ENCODE measurements at places on chromosomes 2 and 18.

DNA sequence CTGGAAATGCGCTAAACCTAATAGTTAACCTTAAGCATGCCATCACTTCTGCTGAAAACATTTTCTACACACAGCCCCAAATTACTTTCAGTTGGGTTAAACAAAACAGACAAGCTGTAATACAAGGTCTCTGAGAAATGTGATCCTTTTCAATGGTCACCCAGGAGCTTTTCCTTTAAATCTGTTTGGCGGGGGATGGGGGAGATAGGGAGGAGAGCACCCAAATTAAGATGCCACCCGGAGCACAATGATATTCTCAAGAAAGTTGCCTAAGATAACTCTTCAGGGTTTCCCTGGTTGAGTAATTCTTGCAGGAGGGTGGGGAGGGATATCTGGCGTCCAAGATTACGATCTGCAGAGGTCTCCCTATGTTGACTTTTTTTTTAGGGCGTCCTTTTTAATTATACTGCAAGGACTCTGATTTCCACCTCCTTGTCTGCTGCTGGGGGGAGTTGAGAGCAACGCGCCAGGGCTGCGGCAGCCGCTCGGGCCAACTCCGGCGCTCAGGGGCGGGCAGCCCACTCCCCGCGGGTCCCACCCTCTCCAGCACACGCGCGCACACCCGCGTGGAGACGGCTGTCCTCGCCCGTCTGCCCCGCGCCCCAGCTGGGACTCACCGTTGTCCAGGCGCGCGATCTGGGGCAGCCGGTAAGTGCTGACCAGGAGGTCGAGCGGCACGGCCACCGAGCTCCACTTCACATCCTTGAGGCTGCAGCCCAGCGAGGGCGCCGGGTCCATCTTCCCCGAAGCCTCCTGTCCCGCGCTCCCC, 807 bp downstream of the GAREM1 start:
- DNase-seq: no peak

- DNase-seq: no peak
These were observed 945.0 kb downstream of the SLC4A3 start for GRCh38 chr2:220572385-220572784.

DNA sequence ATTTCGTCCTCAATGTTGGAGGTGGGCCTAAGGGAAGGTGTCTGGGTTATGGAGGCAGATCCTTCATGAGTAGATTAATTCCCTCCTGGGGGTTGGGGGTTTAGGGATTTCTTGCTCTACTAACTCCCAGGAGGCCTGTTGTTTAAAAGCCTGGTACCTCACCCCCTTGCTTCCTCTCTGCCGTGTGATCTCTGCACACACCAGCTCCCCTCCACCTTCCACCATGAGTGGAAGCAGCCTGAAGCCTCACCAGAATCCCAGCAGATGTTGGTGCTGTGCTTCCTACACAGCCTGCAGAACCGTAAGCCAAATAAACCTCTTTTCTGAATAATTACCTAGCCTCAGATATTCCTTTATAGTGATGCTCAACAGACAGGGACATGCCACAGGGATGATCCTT, 141.5 kb downstream of the ZNF516 start:
- no peak for DNase-seq

DNA sequence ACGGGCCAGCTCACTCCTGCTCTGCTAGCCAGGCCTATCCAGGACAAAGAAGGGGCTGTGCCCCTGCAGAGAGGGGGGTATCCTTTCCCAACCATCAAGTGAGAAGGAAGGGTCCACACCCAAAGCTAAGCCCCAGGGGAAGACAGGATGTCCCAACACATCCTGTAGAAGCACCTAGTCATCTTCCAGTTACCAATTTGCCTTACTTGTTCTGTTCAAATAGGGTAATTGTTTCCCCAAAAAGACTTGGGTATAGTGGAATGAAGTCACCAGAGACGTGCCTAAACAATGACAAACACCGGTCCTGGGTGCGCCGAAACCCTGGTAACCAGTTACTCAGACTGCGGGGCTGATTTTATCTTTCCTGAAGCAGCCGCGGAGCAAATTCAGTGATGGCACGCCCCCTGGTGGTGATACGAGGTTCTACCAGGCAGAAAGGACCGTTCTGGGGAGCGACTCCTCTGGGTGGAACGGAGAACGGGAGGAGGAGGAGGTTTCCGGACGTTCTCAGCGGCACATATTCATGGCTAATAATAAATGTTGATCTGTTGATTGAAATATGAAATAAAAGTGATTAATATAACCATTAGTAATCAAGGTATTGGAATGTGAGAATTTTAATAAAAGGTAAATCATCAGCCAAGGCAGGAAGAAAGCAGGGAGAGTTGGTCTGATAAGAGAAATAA, 109.3 kb upstream of the STON1 start:
- DNase-seq: peak; percentile 63

GRCh38 chr2:6957031-6957714, 40.0 kb downstream of the RNF144A start:
- no peak for DNase-seq

DNA sequence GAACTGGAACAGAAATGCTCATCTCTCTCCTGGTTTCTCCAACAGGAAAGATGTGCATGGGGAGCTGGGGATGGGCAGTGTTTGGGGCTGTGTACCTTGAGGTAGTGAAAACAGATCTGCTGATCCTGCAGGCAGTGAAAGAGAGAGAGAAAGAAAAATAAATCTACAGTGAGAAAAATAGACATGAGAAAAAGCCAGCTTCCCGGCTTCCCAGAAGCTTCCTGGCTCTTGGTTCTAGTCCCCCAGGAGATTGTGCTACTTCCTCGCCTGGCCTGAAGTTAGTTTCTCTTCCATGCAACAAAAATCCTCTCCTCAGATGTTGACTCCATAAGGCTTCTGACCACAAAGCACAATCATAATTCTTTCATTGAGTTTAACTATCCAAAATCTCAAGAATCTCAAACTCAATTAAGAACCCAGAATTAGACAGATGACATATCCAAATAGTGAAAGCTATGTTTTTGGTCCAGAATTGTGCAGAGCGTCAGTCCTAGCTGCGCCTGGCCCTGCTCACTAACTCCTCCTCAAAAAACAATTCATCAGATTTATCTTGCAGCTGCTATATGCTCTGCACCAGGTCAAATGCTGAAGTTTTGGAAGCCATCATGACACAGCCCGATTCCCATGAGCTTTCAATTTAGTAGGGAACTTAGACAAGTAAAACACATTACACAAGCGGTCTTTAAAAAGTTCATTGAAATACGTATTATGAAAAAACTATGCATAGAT, 20.1 kb upstream of the NAB1 start:
- no peak for DNase-seq
